NCI-H1436 treated with DMSO at 0.1 percent for 48 hours (cell line): ENCODE measurements at places on chromosomes 13 and 19.

- DNase-seq = peak; percentile 15
Measured at GRCh38 chr13:34161931-34162543, 344.1 kb downstream of the RFC3 start.

DNA sequence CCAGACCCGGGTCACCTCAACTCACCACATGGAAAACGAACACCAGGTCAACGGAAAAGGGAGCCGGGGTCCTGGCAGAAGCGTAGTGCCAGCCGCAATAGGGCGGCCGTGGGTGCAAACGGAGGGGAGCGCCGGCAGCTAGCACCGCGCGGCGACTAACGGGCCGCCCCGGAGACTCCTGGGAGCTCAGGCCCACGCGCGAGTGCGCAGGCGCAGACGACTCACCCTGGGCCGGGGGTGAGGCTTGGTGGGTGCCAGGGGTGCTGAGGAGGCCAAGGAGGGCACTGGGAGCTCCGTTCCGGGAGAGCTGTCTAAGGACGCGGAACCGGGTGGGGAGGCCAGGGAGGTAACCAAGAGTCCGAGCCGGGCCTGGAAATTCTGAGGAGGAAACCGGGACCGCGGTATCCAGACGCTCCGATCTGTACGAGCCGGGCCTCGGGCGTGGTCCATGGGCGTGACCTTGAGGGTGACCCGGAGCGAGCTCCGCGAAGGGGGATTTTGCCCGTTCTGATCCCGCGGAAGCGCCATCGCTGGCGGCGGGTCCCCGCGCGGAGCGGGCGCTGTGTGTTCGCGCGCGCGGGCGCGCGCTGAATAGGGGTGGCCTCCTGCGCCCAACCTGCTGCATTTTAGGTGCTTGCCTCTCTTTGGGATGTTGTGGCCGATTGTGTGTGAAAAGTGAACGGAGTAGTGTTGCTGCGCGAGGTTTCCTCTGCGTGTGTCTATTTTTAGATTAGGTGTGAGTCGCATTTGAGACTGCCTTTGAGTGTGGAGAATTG lies at the start of gene ZNF382:
ZNF382 (plus strand) TSS at position 213 of the 776 bp plus-strand sequence. CDS start 4,602 bp downstream, outside the sequence.
- DNase-seq = peak; percentile 22

DNA sequence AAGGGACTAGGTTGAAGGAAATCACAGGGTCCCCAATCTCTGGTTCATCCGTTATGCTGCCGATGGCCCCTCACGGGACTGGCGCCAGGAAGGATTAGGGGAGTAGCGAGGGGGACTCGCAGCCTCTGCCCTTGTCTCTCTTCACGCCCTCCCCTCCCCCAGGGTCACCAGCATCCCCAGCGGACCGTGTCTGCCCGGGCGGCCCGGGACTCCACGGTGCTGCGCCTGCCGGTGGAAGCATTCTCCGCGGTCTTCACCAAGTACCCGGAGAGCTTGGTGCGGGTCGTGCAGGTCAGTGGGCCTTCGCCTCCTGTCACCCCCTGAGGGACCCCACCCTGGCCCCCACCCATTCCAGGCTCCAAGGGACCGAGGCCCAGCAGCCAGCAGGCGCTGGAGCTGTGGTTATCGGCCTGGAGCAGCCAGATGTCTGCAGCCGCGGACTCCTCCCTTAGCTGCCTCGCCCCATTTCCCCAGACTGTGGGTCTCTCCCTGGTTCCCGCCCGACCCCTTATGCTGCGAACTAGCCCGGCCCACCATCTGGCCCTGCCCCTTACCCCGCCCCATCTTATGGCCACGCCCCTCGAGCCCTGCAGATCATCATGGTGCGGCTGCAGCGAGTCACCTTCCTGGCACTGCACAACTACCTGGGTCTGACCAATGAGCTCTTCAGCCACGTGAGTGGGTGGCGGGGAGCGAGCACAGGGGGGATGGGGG lies 5.4 kb downstream of the PNPLA6 start:
- DNase-seq = no peak

- DNase-seq = no peak
Measured at GRCh38 chr13:38365661-38366060, 16.0 kb downstream of the UFM1 start.

GRCh38 chr19:5086725-5087439 lies 118.0 kb downstream of the KDM4B start:
- no peak for DNase-seq

- DNase-seq = no peak
Measured at GRCh38 chr19:35742121-35742724, at the start of gene IGFLR1. TSS of gene IGFLR1 (minus strand) at chr19:35742452. CDS start at chr19:35741180, 1,272 bp downstream.

- no peak for DNase-seq
Measured at GRCh38 chr19:43682824-43683661, 13.1 kb upstream of the PLAUR start.

- no peak for DNase-seq
Measured at GRCh38 chr13:30061217-30061616, 210.8 kb upstream of the UBL3 start.

GRCh38 chr19:963486-963951 lies 20.6 kb upstream of the WDR18 start:
- DNase-seq = no peak

DNA sequence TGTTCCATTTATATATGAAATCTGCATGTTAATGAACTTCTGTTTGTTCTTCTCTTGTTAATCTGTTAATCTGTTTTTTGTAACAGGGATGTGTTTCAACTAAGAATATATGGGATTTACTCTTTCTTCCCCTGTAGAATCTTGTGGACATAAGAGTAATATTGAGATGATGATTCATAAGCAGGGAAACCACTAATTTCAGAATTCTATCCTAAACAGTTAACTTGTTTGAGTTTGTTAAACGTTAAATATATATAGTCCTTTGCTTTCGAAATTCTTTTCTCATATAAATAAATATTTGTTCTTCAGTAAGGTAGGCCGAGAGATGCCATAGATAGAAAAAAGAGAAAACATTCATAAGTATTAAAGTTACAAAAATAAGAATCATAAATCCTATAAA lies 1052.2 kb upstream of the SPRY2 start:
- DNase-seq = no peak

DNA sequence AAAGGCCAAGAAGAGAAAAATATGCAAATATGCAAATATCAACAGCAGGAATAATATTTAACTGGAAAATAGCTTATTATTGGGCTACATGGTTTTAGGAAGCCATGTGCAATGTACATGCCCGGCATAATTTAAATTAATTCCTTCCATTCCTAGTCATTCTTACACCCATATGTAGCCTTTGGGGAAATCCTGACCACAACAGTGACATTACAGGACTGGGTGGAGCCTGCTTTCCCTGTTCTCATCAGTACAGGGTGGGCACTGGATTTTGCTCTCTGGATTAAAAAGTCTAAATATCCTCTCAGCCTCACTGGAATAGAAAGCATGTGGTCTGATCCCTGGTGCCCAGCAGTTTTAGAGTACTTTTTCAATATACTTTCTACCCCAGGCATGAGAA lies 198.2 kb downstream of the DNAJC15 start:
- no peak for DNase-seq

- DNase-seq = no peak
Measured at GRCh38 chr19:38919837-38920601, 8.0 kb upstream of the CCER2 start.

DNA sequence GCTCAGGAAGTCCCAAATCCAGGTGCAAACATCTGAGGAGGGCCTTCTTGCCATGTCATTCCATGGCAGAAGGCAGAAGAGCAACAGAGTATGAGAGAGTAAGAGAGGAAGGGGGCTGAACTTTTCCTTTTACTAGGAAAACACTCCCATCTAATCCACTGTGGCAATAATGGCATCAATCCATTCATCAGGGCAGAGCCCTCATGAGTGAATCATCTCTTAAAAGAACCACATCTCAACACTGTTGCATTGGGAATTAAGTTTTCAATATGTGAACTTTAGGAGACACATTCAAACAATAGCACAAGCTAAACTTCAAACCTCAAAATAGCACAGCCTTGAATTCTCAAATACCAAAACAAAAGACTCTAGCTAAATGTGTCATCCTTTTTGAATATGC lies 264.5 kb downstream of the KCTD12 start:
- DNase-seq = no peak

DNA sequence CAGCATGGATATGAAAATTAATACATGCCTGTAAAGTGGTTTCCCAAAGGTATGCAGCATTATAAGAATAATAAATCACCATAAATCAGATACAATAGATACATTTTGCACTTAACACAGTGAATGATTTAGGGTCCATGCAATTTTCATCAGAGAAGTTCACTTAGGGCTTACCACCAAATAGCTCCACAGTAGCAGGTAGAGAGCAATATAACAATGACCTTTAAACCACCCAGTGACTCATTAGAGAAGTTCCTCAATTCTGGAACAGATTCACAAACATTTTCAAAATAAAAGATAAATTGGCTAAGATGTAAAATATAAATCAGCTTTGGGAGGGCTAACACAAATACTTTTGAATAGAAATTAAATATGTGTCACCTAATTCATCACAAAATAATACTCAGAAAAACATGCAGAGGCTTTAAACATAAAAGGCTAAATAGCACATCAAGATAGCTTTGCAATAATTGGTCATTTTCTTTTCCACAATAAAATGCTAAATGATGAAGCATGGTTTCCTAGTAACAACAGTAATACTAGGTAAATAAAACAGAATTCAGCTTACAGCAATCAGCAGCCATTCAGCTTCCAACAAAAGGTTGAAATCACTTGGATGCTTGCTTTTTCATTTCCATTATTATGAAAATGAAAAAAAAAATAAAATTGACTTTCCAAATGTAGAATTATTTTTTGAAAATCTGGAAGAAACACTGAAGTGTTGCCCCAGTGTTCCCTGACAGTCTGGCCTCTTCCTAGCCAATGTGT lies 84.3 kb upstream of the NBEA start:
- peak; percentile 40 for DNase-seq

DNA sequence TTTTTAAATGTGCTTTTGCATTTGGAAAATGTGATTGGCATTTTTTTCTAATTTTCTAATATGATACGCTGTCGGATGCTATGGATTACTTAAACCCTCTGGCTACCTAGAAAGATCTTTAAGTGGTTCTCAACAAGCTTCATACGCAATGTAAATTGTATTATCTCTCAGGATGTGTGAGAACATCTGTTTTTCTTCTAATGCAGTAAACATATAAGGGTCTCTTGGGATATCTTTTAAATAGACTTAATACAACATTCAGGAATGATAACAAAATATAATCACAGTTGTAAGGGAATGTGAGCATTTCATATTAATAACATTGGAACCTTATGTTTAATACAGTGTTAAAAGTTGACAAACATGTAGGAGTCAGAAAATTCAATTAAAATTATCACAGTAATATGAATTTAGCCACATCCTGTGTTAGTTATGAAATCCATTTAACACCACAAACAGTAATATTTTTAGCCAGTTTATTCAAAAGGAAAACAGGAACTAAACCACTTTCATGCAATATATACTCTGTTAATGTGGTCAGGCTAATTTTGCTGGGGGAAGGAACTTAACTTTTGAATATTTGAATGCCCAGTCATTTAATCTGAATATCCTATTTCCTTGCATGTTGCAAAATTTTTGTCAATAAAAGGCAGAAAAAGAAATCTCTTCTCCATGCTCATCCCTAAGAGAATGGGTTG lies 15.0 kb upstream of the ALOX5AP start:
- DNase-seq = no peak

GRCh38 chr19:42348211-42348610 lies 22.8 kb downstream of the MEGF8 start:
- no peak for DNase-seq

DNA sequence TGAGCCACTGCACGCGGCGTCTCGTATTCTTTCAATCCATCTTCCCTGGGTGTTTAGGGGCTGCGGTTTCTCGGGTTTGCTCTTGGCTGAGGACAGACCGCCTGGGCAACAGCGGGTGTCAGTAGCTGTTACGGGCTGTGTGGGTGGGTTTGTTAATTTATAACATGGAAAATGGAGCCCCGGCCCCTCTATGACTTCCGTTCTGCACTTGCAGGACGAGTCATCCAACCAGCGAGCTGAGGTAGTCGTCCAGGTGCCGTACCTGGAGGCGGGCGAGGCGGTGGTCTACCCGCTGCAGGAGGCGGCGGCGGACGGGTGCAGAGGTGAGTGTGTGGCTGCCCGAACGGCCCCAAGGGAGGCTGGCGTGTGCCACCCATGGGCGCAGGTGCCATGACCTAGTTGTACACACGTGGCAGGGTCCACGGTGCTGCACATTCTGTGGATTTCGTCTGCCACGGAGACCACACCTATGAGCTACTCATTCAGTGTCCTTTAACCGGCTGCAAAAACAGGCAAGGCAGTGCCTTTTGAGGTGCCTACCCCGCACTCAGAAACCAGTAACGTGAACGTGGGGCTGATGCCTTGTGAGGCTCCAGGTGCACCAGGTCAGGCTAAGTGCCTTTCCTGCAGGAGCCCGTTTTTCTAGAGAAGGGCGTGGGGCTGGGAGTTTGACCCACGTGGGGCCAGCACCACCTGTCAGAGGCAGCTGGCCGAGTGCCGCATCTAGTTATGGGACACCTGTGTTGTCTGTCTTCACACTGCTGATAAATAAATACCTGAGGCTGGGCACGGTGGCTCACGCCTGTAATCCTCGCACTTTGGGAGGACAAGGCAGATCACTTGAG lies 10.9 kb downstream of the POLR2E start:
- no peak for DNase-seq

DNA sequence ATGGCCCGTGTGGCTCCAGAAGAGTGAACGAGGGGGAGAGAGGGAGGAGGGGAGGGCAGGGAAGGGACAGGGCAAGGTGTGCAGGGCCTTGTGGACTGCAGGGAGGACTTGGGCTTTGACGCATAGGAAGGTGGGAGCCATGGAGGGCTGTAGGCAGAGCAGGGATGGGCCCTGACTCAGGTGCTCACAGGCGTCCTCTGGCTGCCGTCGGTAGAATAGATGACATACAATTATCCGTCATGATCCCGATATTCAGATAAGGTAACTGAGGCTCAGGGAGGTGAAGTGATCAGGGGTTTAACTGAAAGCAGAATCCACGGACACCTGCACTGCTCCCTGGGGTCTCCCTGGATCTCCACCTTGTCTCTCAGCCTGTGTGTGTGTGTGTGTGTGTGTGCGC lies 3.4 kb downstream of the C3 start:
- no peak for DNase-seq

GRCh38 chr13:25371158-25371874 lies 458 bp upstream of the ATP8A2 start:
- DNase-seq = no peak

GRCh38 chr19:13866463-13867046 lies 10.4 kb upstream of the NANOS3 start:
- no peak for DNase-seq

- no peak for DNase-seq
Measured at GRCh38 chr19:57233207-57233606, 2.4 kb downstream of the AURKC start.

GRCh38 chr19:15107061-15108010 lies at the start of gene SYDE1:
TSS of gene SYDE1 (plus strand) at chr19:15107401. CDS start at chr19:15107434, 33 bp downstream.
- DNase-seq = no peak

- no peak for DNase-seq
Measured at GRCh38 chr13:74218291-74218690, 84.1 kb upstream of the KLF12 start.

GRCh38 chr13:77530875-77531274 lies 4.6 kb upstream of the SCEL start:
- no peak for DNase-seq

GRCh38 chr19:17333611-17334413 lies 843 bp downstream of the ANO8 start:
- DNase-seq = no peak

GRCh38 chr13:51894239-51894638 lies 32.5 kb downstream of the CCDC70 start:
- no peak for DNase-seq

GRCh38 chr13:108787700-108788414 lies 158.4 kb downstream of the MYO16 start:
- DNase-seq = no peak

- DNase-seq = no peak
Measured at GRCh38 chr13:84925443-84925842, 873.8 kb downstream of the SLITRK6 start.
